Activated CD4-positive, alpha-beta T cell treated with anti-CD3 and anti-CD28 coated beads, Interleukin-2, amount 50 U/mL, for 1 hour (primary cell): ENCODE measurements at places on chromosomes 3 and 15.

- no peak for DNase-seq
Observed at GRCh38 chr3:15714448-15714847, 83.3 kb downstream of the ANKRD28 start.

GRCh38 chr3:117671722-117672318 is 962.2 kb downstream of the TUSC7 start:
- no peak for DNase-seq

- no peak for DNase-seq
Observed at GRCh38 chr3:64405211-64405835, 180.1 kb upstream of the PRICKLE2 start.

GRCh38 chr3:107627962-107628542 is 105.3 kb downstream of the BBX start:
- DNase-seq = no peak

DNA sequence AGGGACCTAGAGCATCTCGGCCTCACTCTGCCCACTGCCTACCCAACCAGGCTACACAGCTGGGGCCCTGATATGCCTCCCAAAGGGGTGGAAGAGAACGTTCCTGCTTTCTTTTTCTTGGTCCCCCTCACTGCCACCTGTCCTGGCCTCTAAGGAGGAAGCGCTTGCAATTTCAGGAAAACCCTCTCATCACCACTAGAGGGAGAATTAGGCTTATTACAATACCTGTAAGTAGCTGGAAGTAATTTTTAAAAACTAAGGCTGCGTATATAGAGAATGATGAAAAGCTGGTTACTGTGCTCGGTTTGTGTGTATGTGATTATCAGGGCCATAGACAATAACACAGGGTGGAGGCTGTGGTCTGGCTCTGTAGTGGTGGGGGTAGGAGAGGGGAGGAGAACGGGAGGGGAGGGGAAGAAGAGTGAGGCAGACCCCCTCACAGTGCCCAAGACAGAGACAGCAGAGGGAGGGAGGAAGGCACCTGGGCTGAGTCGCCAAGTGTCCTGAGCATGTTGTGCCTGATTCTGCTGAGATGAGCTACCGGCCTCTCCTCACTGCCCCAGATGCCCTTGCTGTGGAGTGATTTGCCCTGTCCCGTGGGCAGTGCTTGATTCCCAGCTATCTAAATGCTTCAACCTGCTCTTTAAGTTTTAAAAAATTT is 3.3 kb downstream of the GABRG3 start:
- DNase-seq = no peak

DNA sequence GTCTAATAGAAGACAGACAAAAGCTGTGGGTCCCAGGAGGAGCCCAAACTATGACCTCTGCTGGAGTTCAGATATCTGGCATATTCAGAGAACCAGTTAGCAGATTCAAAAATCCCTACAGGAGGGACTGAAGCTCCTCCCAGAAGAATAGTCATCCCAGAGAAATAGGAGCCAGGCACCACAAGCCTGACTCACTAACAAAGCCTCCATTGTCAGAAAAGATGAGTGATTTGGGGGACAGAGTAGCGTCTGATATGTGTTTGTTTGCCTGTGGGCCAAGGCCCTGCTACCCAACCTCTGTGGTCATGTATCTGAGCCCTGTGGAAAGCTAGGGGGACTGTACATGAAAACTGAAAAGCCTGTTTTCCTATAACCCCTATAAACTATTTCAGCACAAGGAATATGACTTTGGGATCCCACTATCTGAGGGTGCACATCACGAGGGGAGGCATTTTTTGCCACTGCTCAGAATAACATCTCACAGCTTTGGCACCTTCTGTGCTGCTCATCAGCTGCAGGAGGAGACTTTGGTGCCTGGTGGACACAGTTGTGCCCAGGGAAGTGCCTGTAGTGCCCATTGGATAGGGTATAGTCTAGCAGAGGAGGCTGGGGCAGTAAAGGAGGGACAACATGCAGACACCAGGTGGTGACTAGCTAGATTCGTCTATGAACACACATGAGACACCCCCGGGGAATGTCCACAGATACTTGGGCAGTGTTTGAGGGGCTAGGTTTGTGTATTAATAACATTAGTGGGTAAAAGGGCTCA is 9.7 kb upstream of the LARP6 start:
- no peak for DNase-seq

- DNase-seq = peak; percentile 23
Observed at GRCh38 chr15:69757186-69757585, 304.6 kb downstream of the RPLP1 start.

GRCh38 chr3:127377801-127378655 is 90.2 kb upstream of the PRR20G start:
- DNase-seq = no peak

- peak; percentile 60 for DNase-seq
Observed at GRCh38 chr3:67790043-67790442, 135.6 kb upstream of the SUCLG2 start.
